ENCODE measurements at places on chromosomes 11 and 22.

- DNase-seq = no peak
Observed at GRCh38 chr11:131895865-131896264, 525.5 kb downstream of the NTM start.

DNA sequence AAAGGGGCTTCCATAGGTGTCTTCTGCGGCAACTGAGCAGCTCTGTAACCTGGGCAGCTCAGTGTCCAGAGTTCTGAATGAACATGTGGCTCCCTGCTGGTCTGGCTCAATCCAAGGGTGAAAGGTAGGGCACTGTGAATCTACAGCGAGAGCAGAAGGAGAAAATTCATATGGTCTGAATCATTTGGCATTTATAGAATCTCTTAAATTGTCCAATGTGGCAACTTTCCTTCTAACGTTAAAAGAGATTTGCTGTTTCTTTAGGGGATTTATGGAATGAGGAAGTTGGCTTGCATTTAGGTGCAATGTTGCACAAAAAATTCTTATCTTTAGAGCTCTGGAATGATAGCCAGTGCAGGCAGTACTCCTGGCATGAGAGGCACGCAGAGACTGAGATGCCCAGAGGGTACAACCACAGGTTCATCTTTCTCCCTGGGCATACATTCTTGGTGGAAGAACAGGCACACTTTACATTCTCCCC is 17.0 kb downstream of the ATXN10 start:
- DNase-seq = no peak

- no peak for DNase-seq
Observed at GRCh38 chr22:43330178-43331068, 12.7 kb downstream of the SCUBE1 start.

- no peak for DNase-seq
Observed at GRCh38 chr22:37781434-37782059, 26.2 kb upstream of the GCAT start.

- DNase-seq = no peak
Observed at GRCh38 chr11:78061088-78061920, 2.4 kb upstream of the THRSP start.

- no peak for DNase-seq
Observed at GRCh38 chr11:35150454-35150853, 11.5 kb downstream of the CD44 start.

GRCh38 chr22:32743046-32743445 is 58.5 kb upstream of the TIMP3 start:
- DNase-seq = no peak

DNA sequence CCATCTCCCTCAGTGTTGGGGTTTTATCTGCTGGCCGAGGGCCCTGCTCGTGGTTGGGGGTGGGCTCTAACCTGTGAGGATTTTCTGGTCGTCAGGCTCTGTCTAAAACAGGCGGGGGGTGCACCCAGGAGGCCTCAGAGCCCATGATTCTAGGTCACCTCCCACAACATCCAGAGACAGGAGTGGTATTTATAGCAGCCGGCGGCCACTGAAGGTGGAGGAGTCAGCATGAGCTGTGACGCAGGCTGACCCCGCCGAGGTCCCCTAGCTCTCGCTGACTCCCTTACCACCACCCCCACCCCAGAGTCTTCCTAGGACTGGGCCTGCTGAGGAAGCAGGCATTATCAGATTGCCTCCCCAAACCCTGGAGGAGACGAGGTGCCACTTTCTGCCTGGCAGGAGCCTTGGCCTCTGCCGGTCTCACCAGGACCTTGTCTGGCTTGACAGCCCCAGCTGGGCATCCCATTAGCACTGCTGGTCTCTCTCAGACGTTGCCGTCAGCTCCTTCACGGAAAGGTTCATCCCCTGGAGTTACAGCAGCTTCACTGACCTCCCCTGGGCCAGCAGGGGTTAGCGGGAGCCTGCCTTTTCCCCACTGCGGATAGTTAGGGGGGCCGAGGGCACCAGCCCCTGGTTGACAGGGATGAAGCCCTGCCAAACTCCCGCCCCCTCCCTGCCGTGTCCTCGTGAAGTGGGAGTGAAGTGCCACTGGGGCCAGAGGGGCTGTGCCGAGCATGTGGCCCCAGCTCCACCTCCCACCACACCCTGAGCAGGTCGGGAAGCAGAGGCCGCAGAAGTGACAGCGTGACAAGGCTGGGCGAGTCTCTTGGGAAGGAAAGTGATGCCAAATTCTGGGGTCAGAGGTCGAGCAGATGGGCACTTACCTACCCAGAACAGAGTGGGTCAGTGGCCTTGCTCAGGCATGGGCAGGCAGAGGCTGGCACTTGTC is 26.5 kb downstream of the DAGLA start:
- no peak for DNase-seq

DNA sequence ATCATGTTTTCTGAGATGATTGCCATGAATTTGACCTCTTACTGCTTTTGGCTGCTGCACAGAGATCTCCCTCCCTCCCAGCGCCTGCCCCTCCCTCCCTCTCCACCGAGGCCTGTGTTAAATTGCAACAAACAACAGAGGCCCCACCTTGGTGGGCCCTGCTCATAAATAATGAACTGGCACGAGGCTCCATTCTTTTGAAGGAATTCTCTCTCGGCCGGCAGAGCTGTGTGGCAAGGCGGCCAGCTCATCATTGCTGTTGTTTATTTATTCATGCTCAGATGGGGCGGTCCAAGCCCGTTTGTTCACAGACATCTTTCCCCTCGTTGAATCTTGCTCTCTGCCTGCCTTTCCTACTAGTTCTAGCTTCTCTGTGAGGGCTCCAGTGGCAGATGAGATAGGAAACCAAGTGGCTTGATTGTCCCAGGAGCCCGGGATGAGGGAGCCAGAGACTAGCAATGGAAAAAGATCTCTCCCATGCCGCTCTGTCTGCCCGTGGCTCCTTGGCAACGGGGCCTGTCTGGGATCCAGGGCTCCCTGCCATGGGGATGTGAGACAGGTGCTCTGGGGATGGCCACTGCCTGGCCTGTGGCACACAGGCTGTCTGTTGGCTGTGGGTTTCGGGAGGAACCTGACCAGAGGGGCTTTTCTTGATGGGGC is 192.6 kb downstream of the DSCAML1 start:
- no peak for DNase-seq

DNA sequence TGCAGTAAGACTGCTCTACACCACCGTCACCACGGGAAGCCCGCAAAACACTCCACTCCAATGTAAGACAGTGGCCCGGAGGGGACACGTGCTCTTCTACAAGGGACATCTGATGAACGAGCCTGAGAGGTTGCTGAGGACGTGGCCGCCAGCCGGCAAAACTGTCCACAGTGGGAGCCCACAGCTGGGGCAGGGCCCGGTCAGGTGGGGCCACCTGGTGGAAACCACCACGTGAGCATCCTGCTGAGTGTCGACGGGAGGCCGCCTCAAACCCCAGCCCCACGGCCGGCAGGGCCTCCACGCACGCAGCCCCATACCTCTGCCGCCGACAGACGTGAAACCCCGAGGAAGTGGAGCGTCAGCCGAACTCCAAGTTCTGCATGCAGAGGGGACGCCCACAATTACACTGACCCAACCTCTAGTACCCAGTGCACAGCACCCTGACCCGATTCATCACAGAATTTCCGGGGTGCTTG is 42.6 kb downstream of the BRD1 start:
- no peak for DNase-seq

Data from progenitor cell of endocrine pancreas (in vitro differentiated cells).